Hypothalamus (tissue), 51 donors: ENCODE measurements at places on chromosomes 7 and 10.

GRCh38 chr7:128841171-128841690 lies 11.0 kb downstream of the FLNC start:
- no peak for DNase-seq

DNA sequence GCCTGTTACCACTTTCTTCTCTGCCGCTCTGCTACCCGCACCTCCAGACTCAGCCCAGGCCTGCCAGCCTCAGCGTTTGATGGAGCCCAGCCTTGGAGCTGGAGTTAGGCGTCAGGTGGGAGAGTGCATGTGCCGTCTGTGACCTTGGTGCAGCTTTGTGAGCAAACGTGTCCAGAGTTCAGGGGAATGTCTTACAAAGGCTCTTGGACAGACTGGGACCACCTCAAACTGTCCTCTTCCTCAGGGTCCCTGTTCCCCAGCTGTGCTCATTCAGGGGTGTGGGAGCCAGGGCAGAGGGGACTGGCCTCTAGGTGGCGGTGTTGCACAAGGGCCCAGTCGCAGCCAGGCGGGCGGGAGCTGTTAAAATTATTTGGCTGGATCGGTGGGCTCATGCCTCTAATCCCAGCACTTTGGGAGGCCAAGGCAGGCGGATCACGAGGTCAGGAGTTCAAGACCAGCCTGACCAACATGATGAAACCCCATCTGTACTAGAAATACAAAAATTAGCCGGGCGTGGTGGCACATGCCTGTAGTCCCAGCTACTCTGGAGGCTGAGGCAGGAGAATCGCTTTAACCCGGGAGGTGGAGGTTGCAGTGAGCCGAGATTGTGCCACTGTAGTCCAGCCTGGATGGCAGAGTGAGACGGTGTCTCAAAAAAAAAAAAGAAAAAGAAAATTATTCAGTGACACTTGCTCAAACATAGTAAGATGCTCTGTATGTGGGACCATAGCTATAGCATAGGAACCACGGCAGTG lies 89.2 kb downstream of the ADCY1 start:
- DNase-seq, result no peak

DNA sequence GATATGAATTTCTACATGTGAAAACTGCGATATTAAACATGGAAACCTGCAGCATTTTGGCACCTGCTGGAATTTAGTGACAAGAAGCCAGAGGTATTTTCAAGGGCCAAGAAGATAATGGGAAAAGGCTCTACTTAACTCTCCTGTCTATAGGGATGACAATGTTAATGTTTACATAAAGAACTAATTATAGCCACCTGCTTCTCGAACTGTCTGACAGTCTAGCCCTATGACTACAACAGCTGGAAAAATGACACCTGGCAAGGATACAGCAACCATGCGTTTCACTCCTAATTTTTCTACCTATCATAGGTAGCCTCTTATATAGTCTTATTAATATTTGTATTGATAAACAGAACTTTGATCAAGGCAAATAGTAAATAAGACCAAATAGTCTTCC lies 49.6 kb downstream of the MAGI2 start:
- no peak for DNase-seq

- no peak for DNase-seq
These were observed 13.6 kb upstream of the SLF2 start for GRCh38 chr10:100899171-100899570.

DNA sequence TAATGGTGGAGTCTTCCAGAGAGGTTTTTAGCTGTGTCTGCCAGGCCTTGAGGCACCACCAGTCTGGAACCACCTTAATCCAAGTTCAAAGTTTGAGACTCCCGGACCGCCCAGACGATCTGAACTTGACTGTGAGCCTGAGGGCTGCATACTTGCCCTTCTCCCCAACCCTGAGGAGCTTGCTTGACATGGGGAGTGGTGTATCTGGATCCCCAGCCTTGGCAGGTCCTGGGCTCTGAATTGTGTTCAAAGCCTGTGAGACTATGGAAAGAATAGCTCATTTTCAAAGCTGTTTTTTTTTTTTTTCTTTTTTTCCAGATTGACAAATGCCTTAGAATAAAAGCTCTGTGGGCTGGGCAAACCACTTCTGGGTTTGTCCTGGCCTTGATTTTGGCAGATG lies 22.3 kb upstream of the CAMK1D start:
- DNase-seq, result no peak

DNA sequence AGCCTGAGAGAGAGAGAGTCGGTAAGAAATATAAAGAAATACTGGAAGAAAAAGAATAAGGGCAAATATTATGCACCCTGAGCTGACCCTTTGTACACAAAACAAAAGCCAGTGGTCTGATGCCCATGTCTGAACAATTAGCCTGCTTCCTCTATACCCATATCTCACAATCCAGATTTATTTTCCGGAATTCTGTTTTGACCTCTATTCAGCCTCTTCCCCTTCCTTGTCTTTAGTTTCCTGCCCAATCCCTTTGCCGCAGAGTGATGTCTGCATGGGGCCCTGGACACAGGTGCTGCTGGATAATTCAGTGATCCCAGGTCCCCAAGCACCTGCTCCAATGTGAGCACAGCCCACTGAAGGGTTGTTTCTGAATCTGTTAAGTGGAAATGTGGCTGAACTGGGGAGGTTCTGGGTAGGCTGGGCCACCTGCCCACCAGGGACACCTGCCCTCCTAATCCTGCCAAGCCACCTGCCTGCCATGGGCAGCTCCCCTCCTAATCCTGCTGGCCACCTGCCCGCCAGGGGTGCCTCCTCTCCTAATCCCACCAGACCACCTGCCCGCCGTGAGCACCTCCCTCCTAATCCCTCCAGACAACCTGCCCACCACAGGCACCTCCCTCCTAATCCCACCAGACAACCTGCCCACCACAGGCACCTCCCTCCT lies 23.0 kb downstream of the ADGRA1 start:
- no peak for DNase-seq

DNA sequence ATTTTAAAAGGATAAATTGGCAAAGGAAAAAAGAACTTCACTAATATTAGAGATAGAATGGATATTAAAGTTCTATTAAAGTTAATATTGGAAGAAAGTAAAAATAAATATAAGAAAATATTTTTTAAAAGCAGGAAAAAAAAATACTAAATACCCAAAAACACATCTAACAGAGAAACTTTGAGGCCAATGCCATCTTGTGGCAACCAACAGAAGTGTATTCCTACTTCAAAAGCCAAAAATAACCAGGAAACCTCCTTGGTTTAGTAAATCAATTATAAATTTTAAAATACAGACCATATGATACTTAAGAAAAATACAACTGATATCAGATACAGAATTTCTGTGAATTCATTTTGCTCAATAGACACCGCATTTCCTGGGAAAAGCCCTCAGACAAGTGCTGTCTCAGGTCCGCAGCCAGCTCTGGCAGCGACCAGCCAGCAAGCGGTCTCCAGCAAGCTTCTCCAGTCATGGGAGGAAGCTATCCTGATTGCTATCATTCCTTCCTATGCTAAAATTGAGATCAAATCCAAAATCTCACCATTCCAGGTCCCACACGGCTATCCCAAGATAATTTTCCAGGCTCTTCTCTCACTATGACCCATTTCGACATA lies 65.3 kb downstream of the LMBR1 start:
- DNase-seq, result no peak
